ENCODE measurements at places on chromosomes 7 and 10.

- peak; percentile 70 for DNase-seq
These were observed 22.8 kb upstream of the ITGB1 start for GRCh38 chr10:32980558-32981468.

- no peak for DNase-seq
These were observed 25.4 kb downstream of the AIFM2 start for GRCh38 chr10:70106958-70107791.

DNA sequence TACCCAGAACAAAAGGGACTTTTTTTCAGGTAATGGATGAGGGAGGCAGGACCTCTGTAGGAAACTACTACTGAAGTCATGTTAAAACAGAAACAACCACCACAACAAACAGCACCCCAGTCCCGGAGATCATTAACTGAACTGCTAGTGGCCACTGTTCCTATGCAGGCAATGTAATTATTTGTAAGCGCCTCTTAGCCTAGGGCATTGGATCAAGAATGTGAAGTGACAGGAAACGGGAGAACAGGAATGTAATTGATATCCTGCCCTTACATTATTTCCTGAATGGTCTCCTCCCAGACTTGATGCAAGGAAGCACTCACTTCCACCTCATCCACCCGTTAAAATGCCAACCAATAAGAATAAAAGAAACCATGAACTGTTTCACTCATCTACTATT lies 16.7 kb upstream of the GAD2 start:
- no peak for DNase-seq

DNA sequence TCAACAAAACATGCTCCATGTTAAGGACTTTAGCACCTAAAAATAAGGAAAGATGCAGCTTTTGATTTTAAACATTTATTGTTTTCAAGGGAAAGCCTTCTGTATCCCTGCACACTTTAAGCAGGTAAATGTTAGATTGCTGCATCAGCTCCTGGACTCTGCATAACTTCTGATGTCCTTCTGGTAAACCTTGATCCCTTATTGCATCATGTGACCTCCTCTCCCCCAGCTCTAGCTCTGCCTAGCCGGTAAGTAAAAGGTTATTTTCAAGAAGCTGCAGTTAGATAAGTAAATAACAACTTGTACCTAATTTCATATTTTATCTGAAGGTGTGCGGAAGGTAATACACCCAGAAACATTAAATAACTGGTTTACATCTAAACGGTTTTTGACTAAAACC lies 37.5 kb downstream of the PDK4 start:
- DNase-seq: no peak

- DNase-seq: no peak
These were observed 386.3 kb downstream of the TNS3 start for GRCh38 chr7:47195641-47196040.

DNA sequence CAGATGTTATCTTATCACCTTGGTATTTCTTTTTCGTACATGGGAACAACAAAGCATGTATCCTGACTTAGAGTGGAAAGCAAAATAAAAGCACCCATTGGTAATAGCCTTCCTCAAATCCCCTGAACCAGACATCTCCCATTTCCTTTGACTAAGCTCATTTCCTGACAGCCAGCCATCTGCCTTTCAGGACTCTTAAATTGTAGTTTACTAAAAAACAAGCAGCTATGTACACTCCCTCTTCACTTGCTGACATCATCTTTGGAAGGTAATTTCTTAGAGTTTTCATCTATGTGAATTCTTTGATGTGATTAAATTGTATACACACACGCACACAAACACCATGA lies 40.7 kb downstream of the ARL4A start:
- DNase-seq: no peak
